ENCODE measurements at places on chromosomes 12 and 14.
A peak's percentile ranks its signal among the peaks of the same experiment; 100 is the strongest.

GRCh38 chr14:79856381-79856780 is 354.9 kb downstream of the DIO2 start:
- H3K4me3 ChIP-seq: no peak overlapping the region
- DNase-seq: no peak
- no peak overlapping the region for H3K27ac ChIP-seq
- H3K36me3 ChIP-seq: no peaks in the 10 kb centered on the region

GRCh38 chr14:75144944-75145343 is 18.1 kb upstream of the NEK9 start:
- DNase-seq: no peak
- peaks cover 36% of the 10 kb centered on the region for H3K36me3 ChIP-seq

- H3K36me3 ChIP-seq: no peaks in the 10 kb centered on the region
- no peak overlapping the region for H3K27ac ChIP-seq
- H3K27me3 ChIP-seq: no peaks in the 10 kb centered on the region
- peaks cover 10% of the 10 kb centered on the region for H3K4me1 ChIP-seq
Observed at GRCh38 chr12:21547437-21547836, 21.3 kb downstream of the SPX start.

GRCh38 chr12:51832354-51833107 is 16.0 kb downstream of the FIGNL2 start:
- DNase-seq: no peak
- H3K4me1 ChIP-seq: peaks cover 28% of the 10 kb centered on the region
- no peaks in the 10 kb centered on the region for H3K36me3 ChIP-seq
- peaks cover 34% of the 10 kb centered on the region for H3K27me3 ChIP-seq
- H3K4me3 ChIP-seq: no peak overlapping the region
- peak overlapping the region; percentile 31 for H3K27ac ChIP-seq

DNA sequence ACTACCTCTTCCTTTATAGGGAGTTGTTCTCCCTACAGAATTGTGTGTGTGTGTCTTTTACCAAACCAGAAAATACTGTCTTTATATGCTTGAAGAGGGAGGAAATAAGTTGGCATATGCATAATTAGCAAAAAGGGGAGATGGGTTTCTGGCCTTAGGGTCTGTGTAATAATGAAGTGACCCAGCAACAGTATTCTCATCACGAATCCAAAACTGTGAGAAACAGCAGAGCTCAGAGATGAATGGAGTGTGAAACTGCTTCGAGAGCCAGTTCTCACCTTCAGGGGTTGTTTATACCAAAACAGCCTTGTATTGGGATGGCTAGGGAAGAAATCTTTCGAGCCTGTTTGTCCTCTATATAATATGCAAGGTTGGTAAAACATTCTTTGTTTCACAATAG is 227.5 kb downstream of the MON2 start:
- H3K36me3 ChIP-seq: no peaks in the 10 kb centered on the region
- H3K4me3 ChIP-seq: no peak overlapping the region
- H3K27ac ChIP-seq: no peak overlapping the region
- H3K27me3 ChIP-seq: peaks cover 18% of the 10 kb centered on the region
- no peak for DNase-seq
- H3K4me1 ChIP-seq: peaks cover 25% of the 10 kb centered on the region

GRCh38 chr12:21774358-21775132 is at the start of gene KCNJ8:
Gene KCNJ8 (minus strand): TSS chr12:21774706. CDS start chr12:21773616, 1,090 bp downstream.
- H3K27me3 ChIP-seq: peaks cover 40% of the 10 kb centered on the region
- H3K27ac ChIP-seq: no peak within 1 kb of the TSS
- no peaks in the 10 kb centered on the region for H3K36me3 ChIP-seq
- no peak within 1 kb of the TSS for H3K4me3 ChIP-seq

GRCh38 chr12:24879644-24880043 is 69.3 kb downstream of the BCAT1 start:
- no peak overlapping the region for H3K4me3 ChIP-seq
- DNase-seq: no peak
- no peak overlapping the region for H3K27ac ChIP-seq
- H3K36me3 ChIP-seq: peaks cover 19% of the 10 kb centered on the region
- H3K27me3 ChIP-seq: no peaks in the 10 kb centered on the region

DNA sequence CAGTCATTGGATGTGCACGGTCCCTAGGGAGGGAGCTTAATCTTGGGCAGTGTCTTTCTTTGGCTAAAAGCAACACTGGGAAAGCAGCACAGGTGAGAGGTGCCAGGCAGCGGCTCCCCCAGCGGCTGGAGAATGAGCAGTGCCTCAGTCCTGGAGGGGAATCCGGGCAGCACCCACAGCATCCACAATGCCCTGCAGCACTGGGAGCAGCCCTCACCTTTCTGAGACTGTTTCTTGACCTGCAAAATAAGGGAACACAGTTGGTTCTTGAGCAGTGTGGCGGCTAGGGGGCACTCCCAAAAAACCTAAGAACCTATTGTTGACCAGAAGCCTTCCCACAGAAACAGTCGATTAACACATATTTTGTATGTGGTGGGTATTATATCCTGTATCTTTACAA is 75.8 kb downstream of the SINHCAF start:
- H3K36me3 ChIP-seq: no peaks in the 10 kb centered on the region
- no peak overlapping the region for H3K27ac ChIP-seq
- H3K27me3 ChIP-seq: peaks cover 16% of the 10 kb centered on the region
- no peak overlapping the region for H3K4me3 ChIP-seq

DNA sequence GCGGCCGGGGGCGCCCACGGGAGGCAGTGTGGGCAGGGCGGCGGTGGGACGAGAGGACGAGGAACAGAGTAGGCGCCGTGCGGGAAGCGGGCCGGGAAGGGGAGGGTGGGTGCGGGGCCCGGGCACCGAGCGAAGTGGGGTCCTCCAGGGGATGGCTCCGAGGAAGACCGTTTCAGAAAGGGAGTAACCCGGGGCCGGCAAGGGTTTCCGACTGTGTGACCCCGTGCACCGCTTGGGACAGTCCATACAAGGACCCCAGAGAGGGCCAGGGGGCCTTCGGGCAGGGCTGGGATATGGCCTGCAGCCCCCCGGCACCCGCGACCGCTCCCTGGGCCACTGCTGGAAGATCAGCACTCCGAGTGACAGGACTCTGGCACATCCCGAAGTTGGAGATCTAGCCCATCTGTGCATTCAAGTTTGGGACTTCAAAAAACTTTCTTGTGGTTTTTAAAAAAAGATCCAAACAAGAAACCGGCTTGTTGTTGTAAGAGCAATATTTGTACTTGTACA is 448 bp downstream of the TSPAN9 start:
- H3K4me3 ChIP-seq: peak overlapping the region; percentile 75
- no peak overlapping the region for H3K27ac ChIP-seq
- H3K27me3 ChIP-seq: peaks cover 39% of the 10 kb centered on the region
- DNase-seq: no peak
- no peaks in the 10 kb centered on the region for H3K36me3 ChIP-seq
- peaks cover 10% of the 10 kb centered on the region for H3K4me1 ChIP-seq

DNA sequence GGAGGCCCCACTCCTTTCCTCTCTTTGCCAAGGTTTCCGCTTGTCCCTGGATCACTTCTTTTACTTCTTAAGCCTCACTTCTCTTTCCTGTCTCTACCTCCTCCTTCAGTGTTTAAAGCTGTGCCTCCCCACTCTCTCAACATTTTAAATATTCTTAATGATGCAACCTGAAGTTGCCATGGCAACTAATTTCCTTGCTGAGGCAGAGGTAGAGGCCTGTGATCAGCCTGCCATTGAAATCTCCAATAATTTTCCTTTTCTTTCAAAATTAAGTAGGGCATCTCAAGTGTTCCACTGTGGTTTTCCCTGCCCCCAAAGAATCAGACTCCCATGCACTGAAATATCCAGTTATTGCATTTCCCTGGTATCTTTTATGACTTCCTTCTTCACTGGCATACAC is 108.6 kb upstream of the VRK1 start:
- no peak overlapping the region for H3K4me3 ChIP-seq
- peaks cover 12% of the 10 kb centered on the region for H3K27me3 ChIP-seq
- H3K27ac ChIP-seq: no peak overlapping the region

DNA sequence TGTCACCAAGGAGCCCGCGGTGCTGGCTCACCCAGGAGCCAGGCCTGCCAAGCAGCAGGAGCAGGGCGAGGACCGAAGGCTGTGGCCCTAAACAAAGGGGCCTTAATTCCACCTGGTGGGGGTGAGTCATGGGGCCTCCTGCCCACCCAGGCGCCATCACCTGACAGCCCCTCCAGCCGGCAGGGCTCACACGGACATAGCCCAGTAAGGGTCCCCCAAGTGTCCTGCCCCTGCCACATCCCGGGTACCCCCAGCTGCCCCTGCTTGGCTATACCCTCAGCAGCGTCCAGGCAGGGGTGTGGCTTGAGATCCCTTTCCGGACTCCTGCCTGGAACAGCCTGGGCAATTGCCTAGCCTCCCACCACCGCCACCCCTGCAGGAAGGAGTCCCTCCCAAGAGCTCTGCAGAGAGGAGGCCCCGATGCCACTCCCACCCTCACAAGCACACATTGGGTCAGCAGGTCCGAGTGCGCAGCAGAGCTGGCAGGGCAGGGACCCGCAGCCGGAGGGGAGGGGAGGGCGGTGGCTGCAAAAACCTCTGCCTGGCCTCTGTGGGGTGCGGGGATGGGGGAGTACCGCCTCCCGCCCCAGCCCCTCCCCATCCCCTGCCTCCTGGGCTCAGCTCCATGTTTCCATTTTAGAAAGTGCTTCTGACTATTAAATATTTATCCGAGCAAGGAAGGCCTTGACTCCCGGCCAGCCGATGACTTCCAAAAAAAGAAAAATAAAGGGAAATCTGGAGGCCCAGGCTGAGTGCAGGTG is 4.6 kb downstream of the AHNAK2 start:
- H3K4me1 ChIP-seq: peaks cover 11% of the 10 kb centered on the region
- DNase-seq: no peak
- no peaks in the 10 kb centered on the region for H3K36me3 ChIP-seq
- H3K4me3 ChIP-seq: no peak overlapping the region
- no peak overlapping the region for H3K27ac ChIP-seq

GRCh38 chr12:6613015-6613775 is 6.0 kb upstream of the CHD4 start:
- DNase-seq: no peak
- H3K27ac ChIP-seq: no peak overlapping the region
- H3K27me3 ChIP-seq: no peaks in the 10 kb centered on the region
- H3K36me3 ChIP-seq: no peaks in the 10 kb centered on the region
- peaks cover 33% of the 10 kb centered on the region for H3K4me1 ChIP-seq

GRCh38 chr12:131230340-131231031 is 276.8 kb downstream of the ADGRD1 start:
- H3K27ac ChIP-seq: no peak overlapping the region
- DNase-seq: no peak
- H3K27me3 ChIP-seq: no peaks in the 10 kb centered on the region

- DNase-seq: no peak
- H3K27me3 ChIP-seq: peaks cover 29% of the 10 kb centered on the region
- no peak overlapping the region for H3K4me3 ChIP-seq
- no peak overlapping the region for H3K27ac ChIP-seq
Observed at GRCh38 chr12:75779891-75780496, 251.6 kb downstream of the PHLDA1 start.

GRCh38 chr12:1531153-1531653 is 63.2 kb downstream of the FBXL14 start:
- H3K27ac ChIP-seq: no peak overlapping the region
- peaks cover 27% of the 10 kb centered on the region for H3K4me1 ChIP-seq
- DNase-seq: no peak
- peak overlapping the region; percentile 56 for H3K4me3 ChIP-seq

DNA sequence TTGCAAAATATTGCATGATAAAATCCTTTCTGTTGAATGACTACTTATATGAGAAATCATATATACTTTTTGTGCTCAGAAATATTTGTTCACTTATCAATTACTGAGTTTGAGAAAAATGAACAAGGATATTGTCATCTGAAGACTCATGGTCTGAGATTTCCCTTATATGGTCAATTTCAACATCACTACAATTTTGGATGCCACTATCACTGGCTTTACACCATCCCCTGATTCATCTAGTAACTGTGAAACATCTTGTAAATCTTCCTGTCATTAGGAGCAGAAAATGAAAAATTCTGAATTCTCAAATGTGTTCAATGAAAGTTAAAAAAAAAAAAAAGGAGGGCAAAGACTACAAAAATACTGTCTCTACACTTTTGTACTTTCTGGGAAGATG is 21.8 kb upstream of the GXYLT1 start:
- H3K36me3 ChIP-seq: peaks cover 16% of the 10 kb centered on the region
- no peak overlapping the region for H3K27ac ChIP-seq
- H3K27me3 ChIP-seq: no peaks in the 10 kb centered on the region
- DNase-seq: no peak
- peaks cover 13% of the 10 kb centered on the region for H3K4me1 ChIP-seq

DNA sequence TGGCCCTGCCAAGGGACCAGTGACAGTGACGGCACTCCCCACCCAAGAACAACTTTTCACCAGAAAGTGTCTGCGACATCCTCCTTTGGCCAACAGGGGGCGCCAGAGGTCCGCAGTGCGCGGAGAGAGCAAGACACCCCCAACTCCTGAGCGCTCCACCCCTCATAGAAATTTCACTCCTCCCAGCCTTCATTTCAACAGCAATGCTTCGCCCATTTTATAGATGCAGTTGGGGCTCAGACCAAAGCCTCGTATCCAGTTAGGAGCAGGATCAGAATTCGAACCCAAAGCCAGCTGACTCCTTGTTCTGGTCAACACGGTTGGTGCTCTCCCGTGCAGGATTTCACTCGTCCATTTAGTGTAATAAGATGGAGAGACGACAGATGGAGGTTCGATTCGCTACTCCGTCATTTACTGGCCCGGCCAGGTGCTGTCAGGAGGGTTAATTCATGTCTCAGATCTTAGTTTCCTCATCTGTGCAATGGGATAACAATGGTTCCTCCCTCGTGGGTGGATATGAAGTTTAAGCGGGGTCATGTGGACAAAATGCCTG is 2.4 kb upstream of the POP5 start:
- peak overlapping the region; percentile 9 for H3K27ac ChIP-seq
- H3K36me3 ChIP-seq: peaks cover 9% of the 10 kb centered on the region
- H3K4me3 ChIP-seq: peak overlapping the region; percentile 70
- H3K27me3 ChIP-seq: peaks cover 24% of the 10 kb centered on the region
- peaks cover 36% of the 10 kb centered on the region for H3K4me1 ChIP-seq

- DNase-seq: no peak
- no peak overlapping the region for H3K27ac ChIP-seq
- no peaks in the 10 kb centered on the region for H3K36me3 ChIP-seq
- peaks cover 28% of the 10 kb centered on the region for H3K4me1 ChIP-seq
- H3K27me3 ChIP-seq: no peaks in the 10 kb centered on the region
Observed at GRCh38 chr12:6171409-6172015, 28.7 kb upstream of the CD9 start.

GRCh38 chr12:18576104-18576626 is 161.6 kb downstream of the PLCZ1 start:
- H3K27me3 ChIP-seq: no peaks in the 10 kb centered on the region
- H3K27ac ChIP-seq: no peak overlapping the region
- DNase-seq: no peak
- no peaks in the 10 kb centered on the region for H3K4me1 ChIP-seq
- H3K4me3 ChIP-seq: no peak overlapping the region
- no peaks in the 10 kb centered on the region for H3K36me3 ChIP-seq

All from activated T-helper 1 cell treated with anti-CD3 and anti-CD28 coated beads, Interleukin-12 subunit alpha, Interleukin-12 subunit beta, Interleukin-2, Interleukin-4 antibody, amounts not matched to agents 30 ng/mL and 10 ng/mL and 1 ng/mL, durations not matched to agents 14 hours and 24 hours and 36 hours (primary cell).